HT1080 (cell line): ENCODE measurements at places on chromosomes 2 and 18.

DNA sequence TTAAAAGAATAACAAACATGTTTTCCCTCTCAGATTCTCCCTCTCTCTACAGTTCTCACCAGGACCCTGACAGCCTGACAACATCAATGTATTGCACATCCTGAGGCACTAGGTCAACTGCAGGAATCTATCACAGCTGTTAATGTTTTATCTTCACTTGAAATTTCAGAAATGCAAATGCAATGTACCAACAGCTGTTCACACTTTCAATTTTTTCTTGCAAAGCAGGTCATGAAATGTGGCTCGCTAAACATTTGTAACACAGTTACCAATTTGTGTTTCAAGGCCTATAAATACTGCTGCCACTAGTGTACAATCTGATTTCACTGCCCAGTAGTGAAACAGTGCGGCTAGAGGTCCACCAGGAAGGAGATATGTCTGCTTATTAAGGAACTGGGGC, 147.8 kb downstream of the EXOC6B start:
- DNase-seq, result no peak

DNA sequence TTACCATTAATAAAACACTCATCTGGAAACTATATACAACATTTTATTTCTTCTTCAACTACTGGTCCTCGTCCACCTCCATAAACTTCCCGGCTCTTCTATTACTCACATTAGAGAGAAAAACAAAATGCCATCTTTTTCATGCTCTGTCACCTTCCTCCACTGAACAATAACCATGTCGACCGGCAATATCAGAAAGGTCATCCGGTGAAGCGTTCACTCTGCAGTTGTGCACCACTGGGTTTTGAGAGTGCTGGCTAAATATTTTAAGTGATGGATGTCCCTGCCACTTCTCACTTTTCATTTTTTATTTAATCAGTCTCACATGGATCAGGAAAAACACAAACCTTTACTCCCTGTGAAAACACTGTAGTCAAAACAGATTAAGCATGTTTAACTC, 48.2 kb downstream of the SPP2 start:
- DNase-seq, result no peak

DNA sequence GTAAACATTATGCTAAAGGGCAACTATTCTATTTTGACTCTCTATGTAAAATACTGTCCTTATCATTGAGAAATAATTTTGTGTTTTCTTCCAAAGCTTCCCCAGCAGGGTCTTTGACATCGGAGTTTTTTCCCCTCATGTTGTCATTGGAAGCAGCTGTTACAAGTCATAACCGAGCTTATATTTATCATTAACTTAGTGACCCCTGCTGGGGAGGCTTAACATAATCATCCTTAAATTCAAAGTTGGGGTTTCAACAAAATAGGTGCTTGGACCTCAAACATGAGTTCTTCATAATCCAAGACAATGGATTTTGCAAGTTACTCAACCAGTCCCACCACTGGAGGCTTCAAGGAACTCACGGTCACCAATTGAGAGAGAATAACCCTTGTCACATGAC, 330.9 kb downstream of the DCC start:
- peak; percentile 36 for DNase-seq

DNA sequence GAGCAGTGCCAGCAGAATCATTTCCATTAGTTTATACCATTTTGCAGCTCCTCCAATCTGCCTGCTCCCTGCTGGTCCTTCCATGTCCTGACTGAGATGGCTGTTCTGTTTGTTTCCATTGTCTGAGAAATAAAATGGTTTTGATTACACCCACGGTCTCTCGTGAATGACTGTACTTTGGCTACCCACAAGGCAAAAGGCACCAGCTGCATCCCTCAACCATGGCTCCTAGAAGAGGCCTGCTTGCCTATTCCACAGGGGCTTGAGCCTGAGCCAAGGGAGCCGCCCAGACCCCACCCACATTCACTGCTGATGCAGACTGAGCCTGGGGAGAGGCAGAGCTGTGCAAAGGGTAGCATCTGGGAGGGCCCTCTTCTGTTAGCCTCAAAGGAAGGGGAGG, 31.2 kb downstream of the MARCHF4 start:
- DNase-seq, result no peak

- no peak for DNase-seq
These were observed 113.9 kb upstream of the TFCP2L1 start for GRCh38 chr2:121398853-121399252.

- DNase-seq, result no peak
These were observed 423.1 kb downstream of the FIGN start for GRCh38 chr2:163312713-163313112.

DNA sequence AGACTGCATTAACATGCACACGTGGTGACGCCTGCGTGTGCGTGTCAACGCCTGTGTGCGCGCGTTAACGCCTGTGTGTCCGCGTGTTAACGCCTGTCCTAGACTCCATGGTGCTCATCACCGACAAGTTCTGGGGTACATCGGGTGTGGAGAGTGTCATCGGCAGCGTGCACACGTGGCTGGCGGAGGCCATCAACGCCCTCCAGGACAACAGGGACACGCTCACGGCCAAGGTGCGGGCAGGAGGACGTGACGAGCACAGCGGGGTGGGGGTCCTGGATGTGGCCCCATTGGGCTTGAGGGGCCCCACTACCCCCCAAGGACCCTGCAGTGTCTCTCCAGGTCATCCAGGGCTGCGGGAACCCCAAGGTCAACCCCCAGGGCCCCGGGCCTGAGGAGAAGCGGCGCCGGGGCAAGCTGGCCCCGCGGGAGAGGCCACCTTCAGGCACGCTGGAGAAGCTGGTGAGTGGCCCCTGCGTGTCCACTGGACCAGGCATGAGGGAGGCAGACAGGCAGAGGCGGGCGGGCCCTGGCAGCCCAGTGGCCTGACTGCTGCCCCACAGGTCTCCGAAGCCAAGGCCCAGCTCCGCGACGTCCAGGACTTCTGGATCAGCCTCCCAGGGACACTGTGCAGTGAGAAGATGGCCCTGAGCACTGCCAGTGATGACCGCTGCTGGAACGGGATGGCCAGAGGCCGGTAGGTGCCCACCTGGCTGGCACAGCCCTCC, 29.2 kb downstream of the GPC1 start:
- no peak for DNase-seq

DNA sequence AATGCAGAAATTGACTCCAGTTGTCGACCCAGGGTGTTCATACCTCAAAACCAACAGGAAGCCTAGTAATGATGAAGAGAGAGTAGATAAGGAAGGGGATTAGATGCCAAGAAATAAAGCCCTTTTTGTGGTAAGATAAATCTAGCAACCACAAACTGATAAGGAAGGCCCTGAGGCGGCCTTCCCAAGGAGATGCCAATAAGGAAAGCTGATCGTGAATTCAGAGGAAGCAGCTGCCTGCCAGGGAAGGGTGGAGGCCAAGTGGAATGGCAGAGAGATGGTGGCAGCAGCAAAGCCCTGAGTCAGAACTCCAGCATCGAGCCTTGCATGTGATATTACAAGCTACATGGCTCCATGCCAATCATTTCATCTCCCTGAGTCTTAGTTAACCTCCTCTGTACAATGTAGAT, 126.3 kb downstream of the IRS1 start:
- peak; percentile 97 for DNase-seq

DNA sequence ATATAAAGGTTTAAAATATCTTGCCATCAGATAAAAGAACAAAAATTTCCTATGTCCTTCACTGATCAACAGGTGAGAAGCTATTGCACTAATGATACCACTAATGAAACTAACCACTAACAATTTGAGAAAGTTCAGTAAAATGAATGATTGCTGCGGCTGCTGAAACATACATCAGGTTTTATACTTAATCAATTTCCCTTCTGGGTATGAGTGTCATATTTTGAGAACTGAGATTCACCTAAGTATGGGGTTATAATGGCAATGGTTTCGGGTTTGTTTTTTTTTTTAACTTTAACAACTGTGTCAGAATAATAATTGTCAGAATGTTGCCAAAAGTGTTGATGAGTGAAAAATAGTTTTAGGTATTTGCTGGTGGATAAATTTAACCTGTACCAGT, 151.3 kb upstream of the SLC39A10 start:
- no peak for DNase-seq

DNA sequence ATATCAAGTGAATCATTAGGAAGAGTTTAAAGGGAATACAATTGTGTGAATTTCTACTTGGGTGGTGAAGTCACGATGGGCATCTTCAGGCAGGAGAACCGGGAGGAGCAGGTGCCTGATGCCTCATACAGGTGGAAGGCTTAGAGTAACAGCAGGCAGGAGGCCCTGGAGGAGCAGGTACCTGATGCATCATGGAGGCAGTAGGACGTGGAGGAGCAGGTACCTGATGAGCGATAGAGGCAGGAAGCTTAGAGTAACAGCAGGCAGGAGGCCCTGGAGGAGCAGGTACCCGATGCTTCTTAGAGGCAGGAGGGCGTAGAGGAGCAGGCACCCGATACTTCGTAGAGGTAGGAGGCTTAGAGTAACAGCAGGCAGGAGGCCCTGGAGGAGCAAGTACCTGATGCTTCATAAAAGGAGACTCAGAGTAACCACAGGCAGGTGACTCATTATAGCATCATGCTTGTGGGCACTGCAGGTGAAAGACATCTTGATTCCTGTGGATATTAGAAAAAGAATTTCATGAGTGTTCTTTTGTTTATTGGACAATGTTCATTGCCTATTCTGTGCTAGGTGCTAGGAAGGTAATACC, 133.9 kb downstream of the ATP9B start:
- peak; percentile 73 for DNase-seq

GRCh38 chr18:38695559-38696280, 1130.1 kb upstream of the CELF4 start:
- peak; percentile 80 for DNase-seq

- peak; percentile 65 for DNase-seq
These were observed 166.0 kb downstream of the SOCS6 start for GRCh38 chr18:70454704-70455322.

GRCh38 chr2:5867056-5867455, 174.9 kb downstream of the SOX11 start:
- no peak for DNase-seq

- no peak for DNase-seq
These were observed 221.9 kb downstream of the UXS1 start for GRCh38 chr2:105972246-105972645.

- no peak for DNase-seq
These were observed 201.4 kb upstream of the EPAS1 start for GRCh38 chr2:46095830-46096229.

DNA sequence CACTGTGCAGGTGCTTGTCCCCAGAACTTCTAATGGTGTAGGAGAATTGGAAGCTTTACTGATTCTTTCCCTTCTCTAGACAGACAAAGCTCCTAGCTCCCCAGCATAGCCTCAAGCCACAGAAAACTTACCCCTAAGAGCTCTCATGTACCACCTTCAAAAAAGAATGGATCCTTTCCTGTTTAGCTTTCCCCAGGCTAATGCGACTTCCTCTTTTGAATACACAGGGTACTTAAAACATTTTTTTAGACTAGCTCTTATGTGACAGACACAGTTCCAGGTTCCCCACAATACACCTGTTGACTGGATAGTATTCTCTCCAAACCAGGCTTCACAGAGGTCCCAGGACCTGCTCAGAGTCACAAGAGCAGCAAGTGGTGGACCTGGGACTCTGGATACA, 8.3 kb downstream of the CTAGE1 start:
- DNase-seq, result no peak

- no peak for DNase-seq
These were observed 268.2 kb downstream of the RPIA start for GRCh38 chr2:88959480-88960204.

DNA sequence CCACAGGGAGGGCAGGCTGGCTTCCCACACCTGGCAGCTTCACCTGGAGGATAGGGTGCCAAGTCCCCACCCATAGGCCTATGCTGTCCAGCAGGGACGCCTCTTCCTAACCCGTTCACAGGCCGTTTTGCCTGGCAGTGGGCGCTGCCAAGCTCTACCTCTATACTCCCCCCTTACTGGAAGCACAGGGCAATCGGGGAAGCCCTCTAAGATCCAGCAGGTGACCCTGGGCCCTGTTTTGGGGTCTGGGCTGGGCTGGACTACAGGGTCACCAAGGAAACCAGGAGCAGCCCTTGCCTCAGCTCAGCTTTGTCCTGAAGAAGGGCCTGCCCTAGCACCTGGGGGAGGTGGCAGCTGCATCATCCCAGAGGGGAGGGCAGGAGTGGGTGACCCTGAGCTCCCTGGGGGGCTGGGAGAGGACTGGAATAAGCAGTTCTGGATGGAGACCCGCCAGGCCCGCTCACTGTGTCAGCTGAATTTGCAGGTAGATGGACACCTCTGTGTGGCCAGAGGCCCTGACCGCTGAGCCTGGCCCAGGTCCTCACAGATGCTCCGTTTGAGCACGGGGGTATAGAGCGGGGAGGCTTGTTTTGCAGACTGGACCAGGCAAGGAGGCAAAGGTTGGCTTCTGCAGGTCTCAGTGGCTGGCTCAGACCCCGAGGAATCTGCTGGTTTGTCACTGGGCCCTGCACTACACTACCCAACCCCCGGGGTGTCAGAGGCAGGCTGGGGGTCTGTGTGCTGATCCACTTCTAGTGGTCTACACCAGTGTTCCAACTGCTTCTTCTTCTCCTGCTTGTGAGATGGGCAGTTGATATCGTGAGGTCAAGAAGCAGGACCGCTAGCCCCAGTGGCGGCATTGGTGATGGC, 163.1 kb downstream of the ASB1 start:
- no peak for DNase-seq

DNA sequence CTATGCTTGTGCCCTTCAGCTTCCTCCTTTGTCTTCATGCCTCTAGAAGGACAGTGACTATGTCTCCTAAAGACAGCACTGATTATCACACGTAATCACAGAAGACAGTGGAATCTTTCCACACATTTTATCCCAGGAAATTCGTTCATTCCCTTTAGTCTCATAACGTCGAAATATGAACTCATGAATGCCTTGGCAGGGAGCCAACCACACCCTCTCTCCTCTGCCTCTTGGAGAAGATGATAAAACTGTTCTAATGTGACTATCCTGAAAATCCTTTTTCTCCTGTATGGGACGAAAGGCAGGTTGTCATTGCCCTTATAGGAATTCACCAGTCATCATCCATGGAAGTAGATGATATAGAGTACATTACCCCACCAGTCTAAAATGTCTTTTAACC, 726.6 kb upstream of the FANCL start:
- no peak for DNase-seq

DNA sequence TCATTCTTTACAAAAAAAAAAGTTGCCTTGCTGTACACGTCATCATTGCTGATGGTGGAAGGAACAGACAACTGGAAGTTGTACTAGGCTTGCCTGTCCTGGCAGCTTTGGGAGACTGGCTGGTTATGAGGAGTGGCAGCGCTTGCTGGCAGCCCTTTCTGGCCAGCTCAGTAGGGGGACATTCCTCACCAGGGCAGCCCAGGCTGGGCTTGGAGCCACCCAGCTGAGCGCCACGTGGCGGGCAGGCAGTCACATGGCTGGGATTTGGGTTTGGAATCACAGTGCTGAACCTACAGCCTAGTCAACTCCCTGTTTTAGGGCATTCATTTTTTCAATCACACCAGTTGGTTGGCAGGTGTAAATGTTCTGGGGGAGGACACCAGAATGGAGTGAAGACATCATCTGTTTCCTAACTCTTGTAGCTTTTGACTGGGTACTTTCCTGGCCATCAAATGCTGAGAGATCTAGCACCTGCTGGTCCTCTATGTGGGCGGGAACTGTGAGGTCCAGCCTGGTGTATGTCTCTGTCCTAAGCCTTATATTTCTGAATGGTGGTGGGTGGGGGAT, 139.3 kb downstream of the SETBP1 start:
- no peak for DNase-seq
